ENCODE measurements at places on chromosomes 6 and 20.

DNA sequence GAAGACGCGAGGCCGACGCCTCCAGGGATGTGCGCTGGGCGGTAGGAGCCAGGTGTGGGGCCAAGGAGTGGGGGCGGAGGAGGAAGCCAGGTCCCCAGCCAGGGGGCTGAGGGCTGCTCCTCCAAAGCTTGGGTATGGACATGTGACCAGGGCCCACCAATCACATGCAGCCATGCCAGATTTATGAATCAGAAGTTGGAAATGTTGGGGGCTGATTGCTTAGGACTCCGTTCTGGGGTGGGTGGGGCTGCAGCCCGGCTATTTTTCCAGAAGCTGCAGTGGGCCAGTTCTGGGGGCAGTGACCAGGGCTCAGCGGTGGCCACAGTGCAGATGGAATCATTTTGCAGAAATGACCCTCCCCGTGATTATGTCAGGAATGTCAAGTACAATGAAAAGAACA, 96.0 kb downstream of the CEBPB start:
- no peak for DNase-seq

DNA sequence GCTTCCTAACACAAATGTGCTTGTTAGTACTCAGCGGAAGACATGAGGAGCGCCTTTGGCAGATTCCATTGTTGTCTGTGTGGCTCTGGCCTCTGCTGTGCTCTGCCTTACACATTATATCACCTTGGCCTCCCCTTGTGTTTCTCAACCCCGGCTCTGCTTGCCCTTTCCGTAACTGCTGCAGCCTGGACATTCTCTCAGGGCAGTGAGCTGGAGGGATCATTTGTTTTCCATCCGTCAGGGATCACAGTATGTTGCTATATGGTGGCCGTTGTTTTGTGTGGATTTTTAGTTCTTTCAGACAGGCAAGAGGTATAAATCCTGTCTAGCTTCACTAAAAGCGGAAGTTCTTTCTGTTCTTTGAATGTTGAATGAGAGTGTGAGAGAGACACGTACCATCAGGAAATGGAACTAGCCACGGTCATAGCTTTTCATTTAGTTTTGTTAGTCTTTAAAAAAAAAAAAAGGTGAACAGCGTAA, 175.1 kb downstream of the JARID2 start:
- no peak for DNase-seq

DNA sequence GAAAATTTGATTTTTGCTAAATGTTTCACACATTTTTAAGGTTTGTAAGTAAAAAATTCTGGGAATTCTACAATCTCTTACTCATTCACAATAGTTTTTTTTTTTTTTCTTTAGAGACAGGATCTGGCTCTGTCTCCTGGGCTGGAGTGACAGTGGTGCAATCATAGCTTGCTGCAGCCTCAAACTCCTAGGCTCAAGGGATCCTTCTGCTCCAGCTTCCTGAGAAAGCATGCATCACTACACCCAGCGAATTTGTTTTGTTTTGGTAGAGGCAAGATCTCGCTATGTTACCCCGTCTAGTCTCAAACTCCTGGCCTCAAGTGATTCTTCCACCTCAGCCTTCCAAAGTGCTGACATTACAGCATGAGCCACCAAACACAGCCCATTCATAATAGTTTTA, 232.8 kb downstream of the GJA1 start:
- no peak for DNase-seq

- no peak for DNase-seq
Observed at GRCh38 chr6:152223636-152224035, 413.5 kb downstream of the SYNE1 start.

DNA sequence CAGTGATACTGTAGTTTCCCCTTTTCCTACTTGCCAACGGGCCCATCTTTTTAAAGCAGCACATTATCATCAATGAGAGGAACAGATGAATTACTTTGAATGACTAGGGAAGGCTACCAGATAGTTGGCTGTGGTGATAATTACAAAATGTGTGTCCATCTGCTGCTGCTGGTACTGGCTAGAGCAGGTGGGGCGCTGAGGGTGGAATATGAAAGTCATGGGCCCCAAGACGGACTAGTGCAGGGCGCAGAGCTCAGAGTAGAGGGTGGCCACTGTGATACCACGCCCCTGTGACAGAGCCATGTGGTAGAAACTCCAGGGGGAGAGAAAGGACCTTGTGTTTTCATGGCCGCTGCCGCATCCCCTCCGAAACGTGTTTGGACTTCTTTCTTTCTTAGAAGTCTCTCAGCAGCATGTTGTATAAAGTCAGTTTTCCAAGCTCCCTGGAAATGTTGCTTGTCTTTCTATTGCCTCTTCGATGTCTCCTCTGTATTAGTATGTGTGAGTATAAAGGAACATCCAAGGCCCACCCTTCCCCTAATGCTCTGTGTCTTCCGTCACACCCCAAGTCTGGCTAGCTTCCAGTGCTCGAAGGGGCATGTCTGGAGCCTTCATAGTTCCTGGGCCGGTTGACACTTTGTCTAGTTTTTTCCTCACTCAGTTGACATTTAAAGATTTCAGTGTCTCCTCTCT, 88.1 kb downstream of the PPP1R14C start:
- DNase-seq: no peak

DNA sequence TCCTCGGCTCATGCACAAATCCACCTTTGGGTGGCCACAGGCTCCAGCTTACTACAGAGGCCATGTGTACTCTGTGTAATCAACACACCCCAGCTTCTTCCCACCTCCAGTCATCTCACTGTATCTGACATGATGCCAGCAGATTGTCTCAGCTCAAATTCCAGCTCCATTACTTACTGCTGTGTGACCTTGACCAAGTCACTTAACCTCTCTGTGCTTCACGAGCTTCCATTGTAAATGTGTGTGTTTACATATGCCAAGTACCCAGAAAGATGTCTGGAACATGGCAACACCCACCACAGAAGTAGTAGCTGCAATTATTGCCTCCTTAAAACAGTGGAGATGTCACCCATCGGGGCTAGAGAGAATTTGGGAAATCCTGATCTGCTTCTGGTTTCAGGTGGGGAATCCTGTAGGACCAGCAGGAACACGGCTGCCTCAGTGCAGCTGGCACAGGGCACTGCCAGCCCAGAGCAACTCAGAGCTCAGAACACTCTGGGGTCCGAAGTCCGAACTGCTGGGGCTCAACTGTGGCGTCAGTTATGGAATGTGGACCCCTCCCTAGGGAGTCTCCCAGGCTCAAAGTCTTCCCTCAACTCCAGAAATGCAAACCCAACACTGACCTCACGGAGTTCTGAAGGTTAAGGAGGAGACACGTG, 21.2 kb upstream of the HLA-B start:
- DNase-seq: no peak

DNA sequence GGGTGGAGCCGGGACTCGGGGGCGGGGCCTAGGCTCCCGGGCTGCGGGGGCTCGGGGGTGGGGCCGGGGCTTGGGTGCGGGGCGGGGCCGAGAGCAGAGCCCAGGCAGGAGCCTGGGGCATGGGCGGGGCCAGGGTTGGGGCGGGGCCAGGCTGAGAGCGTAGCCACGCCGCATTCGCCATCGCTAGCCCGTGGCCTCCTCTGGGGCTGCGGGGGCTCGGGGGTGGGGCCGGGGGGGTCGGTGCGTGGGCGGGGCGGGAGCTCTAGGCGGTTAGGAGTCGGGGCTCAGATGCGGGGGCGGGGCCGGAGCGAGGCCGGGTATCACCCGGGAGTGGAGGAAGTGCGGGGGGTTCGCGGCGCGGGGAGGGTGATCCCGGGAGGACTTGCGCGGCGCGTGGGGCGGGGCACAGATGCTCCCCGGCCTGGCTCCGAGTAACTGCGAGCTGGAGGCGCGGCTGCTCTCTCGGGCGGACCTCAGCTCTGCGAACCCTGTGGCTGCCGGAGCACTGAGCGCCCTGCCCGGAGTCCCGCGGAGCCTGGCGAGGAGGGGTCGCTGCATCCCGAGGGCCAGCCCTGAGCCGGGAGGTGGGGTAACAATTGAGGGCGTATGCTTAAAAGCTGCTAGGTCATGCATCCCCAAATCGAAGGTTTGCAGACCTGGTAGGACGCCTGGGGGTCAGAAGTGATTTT, 434 bp upstream of the ECI2 start:
- peak; percentile 88 for DNase-seq

- DNase-seq: no peak
Observed at GRCh38 chr6:129730477-129731165, 20.6 kb upstream of the ARHGAP18 start.

DNA sequence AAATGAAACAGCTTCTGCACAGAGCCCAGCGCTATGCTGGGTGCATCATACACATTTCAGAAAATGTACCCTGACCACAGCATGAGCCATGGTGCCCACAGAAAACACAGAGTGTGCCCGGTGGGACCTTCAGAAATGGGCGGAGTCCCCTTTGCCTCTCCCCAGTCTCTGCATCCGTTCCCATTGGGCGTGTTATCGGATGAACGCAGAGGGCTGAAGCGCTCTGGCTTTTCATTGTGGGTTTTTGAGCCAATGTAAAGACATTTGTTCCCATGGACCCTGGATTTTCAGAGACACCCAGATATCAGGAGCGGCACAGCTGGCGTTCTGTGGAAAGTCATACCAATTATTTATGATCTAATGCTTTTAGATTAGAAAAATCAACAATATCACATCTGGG, 99.8 kb downstream of the DACT2 start:
- DNase-seq: no peak

- no peak for DNase-seq
Observed at GRCh38 chr6:125821825-125822281, 31.1 kb downstream of the NCOA7 start.

DNA sequence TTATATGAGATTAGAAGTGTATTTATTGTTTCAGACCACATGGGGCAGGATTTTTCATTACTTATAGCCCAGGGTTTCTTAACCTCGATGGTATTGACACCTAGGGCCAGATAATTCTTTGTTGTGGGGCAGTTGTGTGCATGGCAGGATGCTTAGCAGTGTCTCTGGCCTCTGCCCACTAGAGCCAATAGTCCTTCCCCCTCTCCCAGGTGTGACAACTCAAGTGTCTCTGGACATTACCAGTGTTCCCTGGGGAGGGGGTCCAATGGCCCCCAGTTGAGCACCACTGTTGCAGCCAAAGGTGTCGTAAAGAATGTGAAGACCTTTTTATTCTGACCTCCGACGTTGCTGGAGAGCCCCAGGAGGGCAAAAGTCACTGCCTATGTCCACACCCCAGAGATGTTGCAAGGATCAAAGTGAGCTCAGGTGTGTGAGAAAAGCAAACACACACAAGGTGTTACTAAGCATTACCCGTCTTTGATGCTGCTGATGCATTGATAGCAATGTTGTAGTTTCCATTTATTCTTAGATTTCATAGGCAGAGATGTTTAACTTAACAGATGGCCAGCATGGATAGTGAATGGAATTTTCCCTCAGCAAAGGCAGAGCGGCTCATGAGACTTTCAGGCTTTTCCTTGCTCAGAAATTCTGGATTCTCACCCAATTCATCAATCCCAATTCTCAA, 22.2 kb downstream of the BANF2 start:
- no peak for DNase-seq

DNA sequence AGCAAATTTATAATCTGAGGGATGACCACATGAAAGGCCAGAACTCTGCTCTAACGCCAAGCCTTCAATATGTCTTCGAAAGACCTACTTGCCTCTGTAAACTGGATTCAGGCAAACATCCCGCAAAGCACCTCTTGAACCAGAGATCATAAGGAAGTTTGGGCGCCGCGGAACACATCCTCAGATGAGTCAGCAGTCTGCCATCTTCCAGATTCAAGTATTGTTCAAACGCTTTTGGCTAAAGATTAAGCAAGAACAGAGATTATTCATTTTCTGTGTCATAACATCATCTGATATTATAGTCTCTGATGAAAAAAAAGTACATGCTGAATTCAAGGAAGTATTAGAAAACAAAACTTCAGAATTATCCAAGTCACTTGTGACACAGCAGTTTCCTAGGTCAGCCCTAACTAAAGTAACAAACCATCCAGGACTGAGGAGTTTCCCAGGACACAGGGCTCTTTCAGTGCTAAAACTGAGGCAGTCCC, 20.8 kb downstream of the TBC1D7 start:
- DNase-seq: no peak

DNA sequence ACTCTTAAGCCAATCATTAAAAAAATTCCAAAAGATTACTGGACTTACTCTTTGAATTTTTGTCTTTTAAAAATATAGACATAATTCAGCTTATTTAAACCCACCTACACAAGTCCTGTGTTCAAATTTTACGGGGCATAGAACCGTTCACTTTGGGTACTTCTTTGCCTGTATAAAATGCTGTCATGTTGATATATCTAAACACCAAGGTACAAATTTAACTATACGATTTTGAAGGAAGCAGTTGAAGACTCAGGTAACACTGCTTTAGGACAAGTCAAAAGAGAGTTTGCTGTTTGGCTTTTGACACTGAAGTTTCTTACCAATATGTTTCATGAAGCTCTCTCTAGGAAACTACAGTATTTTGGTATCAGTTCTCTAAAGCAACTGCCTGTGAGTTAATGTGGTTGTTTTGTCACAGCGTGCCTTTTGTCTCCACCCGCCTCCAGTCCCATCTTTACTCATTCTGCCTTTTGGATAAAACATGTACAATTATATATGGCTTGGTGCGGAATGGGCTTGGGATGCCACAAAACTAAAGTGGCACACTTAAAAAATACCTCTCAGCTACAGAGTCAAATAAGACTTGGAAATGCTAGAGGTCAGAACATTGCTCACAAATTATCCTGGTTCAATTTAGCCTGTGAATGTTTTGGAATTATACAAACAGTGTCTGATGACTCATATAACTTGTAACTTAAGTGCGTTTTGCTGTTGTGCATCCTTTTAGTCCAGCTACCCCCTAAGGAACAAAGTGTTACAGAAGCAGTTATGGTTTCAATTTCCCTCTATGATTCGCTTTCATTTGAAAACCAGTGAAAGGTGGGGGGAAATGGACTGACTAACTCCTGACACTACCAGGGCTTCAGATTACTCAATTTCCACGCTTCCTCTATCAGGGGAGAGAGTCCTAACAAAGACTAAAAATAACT, 38.7 kb downstream of the RGS17 start:
- no peak for DNase-seq

DNA sequence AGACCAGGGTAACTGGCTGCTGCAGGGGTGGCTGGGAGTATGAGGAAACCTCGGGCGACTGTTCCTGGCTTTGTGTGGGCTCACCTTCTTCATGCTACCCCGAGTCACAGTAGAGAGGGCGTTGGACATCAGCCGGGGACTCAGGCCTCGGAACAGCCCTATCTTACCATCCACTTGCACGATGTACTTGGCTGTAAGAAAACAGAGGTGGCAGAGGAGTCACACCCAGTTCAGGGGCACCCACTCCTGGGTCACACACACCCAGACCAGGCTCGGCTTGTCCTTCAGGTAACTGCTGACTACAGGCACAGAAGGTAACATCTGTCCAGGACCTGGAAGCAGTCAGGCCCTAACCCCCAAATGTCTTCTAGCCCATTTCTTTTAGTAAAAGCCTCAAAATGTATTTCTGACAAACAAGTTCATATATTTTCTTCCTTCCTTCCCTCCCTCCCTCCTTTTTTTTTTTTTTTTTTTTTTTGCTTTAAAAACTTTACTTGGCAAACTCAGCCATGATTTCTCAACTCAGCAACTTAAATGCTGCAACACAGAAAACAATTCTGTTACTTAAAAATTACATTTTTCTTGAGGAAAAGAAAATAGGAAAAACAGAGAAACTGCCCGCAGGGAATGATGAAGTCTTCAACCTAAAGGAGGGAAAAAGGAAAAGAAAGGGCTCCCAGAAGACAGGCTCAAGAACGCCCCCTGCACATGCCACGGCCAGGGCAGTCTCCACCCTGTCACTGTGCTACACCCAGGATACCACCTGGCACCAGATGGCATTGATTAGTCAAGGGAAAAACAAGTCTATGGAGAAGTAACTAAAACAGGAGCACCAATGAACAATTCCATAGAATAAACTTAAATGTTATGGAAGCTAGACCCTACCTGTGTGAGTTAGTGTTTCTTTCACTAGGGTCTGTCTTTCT, 7.3 kb downstream of the MTCH1 start:
- DNase-seq: no peak

- no peak for DNase-seq
Observed at GRCh38 chr20:34715384-34715783, 11.2 kb downstream of the TP53INP2 start.

Measured in activated T-helper 1 cell treated with anti-CD3 and anti-CD28 coated beads, Interleukin-12 subunit alpha, Interleukin-12 subunit beta, Interleukin-2, Interleukin-4 antibody, amounts not matched to agents 30 ng/mL and 10 ng/mL and 1 ng/mL, durations not matched to agents 14 hours and 24 hours and 36 hours (primary cell).